ENCODE measurements at places on chromosomes 6 and 20. TPM values are rescaled to one million over a fixed set of nuclear protein-coding genes. Genes with fewer than 3 reads are reported as not detected.
A peak's percentile ranks its signal among the peaks of the same experiment; 100 is the strongest.

Gene ULBP2
- total RNA-seq = 5.4 TPM

GRCh38 chr6:140809694-140810101, 1323.0 kb upstream of the GJE1 start:
- no peaks in the 10 kb centered on the region for H3K4me1 ChIP-seq
- no peak for DNase-seq
- H3K27me3 ChIP-seq = no peaks in the 10 kb centered on the region
- no peaks in the 10 kb centered on the region for H3K36me3 ChIP-seq
- H3K4me3 ChIP-seq = no peak overlapping the region
- H3K27ac ChIP-seq = no peak overlapping the region

DNA sequence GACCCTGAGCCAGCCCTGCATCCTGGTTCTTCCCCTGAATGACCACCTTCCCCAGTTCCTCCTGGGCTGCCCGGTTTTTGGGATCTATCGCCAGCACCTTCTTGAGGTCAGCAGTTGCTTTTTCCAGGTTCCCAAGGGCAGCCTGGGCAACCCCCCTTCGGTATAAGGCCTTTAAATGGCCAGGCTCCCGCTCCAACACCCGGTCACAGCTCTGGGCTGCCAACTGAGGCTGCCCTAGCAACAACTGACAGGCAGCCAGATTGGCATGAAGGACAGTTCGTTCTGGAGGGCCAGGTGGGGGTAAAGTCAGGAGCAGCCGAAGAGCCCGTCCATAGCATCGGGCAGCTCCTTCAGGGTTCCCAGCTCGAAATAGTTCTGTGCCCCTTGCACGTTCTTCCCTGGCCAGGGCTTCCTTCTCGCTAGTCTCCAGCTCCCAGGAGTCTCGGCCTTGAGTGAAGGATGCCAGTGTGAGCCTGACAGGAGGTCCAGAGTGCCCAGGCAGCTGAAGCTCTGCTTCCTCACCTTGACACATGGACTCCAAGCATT, 778 bp upstream of the ATF6B start:
- peak overlapping the region; percentile 98 for H3K4me3 ChIP-seq
- peak overlapping the region; percentile 43 for H3K27ac ChIP-seq
- peaks cover 6% of the 10 kb centered on the region for H3K36me3 ChIP-seq
- H3K4me1 ChIP-seq = peaks cover 15% of the 10 kb centered on the region
- no peak for DNase-seq

DNA sequence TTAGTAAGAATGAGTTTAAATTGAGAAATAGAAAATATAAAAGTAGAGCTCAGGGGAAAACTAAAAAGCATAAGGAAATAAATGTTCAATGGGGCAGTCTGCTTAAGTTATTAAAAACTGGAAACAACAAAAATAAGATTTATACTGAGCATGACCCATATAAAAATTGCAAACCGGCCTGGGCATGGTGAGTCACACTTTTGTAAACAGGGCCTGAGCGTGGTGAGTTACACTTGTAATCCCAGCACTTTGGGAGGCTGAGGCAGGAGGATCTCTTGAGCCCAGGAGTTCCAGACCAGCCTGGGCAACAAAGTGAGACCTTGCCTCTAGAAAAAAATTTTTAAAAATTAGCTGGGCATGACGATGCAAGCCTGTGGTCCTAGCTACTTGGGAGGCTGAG, 74.6 kb downstream of the TMEM244 start:
- no peak overlapping the region for H3K27ac ChIP-seq
- peaks cover 1% of the 10 kb centered on the region for H3K27me3 ChIP-seq
- peaks cover 6% of the 10 kb centered on the region for H3K4me1 ChIP-seq
- H3K36me3 ChIP-seq = no peaks in the 10 kb centered on the region
- H3K4me3 ChIP-seq = no peak overlapping the region

DNA sequence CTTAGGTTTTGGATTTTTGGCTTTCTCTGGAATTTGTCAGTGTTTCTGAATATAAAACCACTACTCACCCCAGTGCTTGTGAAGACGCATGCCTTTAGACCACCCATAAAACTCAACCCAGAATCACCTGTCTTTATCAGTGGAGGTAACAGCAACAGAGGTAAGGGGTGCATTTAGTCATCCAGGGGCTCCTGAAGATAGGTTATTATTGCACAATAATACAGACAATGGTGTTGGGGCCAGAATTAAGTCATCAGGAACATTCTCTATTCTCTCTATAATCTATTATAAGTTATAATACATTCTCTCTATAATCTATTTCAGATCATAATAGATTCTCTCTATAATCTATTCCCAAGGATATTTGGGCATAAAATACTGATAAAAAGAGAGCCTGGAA, 100.2 kb upstream of the KCNQ5 start:
- H3K4me1 ChIP-seq = peaks cover 32% of the 10 kb centered on the region
- no peak for DNase-seq
- no peak overlapping the region for H3K4me3 ChIP-seq
- no peak overlapping the region for H3K27ac ChIP-seq
- H3K36me3 ChIP-seq = no peaks in the 10 kb centered on the region

DNA sequence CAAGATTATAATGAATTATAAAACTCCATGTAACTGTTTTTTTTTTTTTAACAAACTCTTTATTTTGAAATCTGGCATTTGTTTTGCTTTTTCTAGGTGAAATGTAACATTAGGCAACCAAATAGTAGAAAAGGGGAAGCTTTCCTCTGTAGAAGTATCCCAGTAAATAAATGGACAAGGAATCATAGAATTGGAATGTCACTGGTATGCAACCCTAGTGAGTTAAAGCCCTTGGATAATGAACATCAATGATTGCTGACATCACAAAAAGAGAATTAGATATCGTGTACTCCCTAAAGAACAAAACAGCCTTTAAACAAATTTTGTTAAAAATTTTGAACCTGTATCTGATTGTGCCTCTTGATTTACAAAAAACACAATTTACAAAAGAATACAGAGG, 93.9 kb upstream of the OGFRL1 start:
- no peaks in the 10 kb centered on the region for H3K4me1 ChIP-seq
- H3K4me3 ChIP-seq = no peak overlapping the region
- H3K27me3 ChIP-seq = no peaks in the 10 kb centered on the region
- H3K36me3 ChIP-seq = no peaks in the 10 kb centered on the region
- H3K27ac ChIP-seq = no peak overlapping the region

DNA sequence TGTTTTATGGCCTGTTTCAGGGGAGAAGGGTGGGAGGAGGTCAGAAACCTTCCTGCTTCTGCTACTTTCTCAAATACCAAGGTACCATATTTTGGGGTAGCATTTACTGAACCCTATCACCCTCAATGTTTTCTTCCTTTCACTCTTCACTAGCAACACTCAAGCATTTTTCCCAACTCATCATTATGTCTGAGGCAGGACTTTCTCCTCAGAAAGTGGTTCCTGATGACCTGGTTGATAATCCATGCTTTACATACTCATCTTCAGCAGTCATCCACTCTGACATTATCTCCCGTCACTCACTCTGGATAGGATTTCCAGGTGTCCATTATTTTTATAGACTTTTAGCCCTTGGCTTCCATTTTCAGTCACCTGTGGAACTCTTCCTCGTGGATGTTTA, 21.1 kb downstream of the ZNF292 start:
- H3K4me1 ChIP-seq = peaks cover 40% of the 10 kb centered on the region
- DNase-seq = no peak
- no peak overlapping the region for H3K4me3 ChIP-seq
- peaks cover 3% of the 10 kb centered on the region for H3K27me3 ChIP-seq
- H3K36me3 ChIP-seq = no peaks in the 10 kb centered on the region

- no peak for DNase-seq
- H3K4me3 ChIP-seq = no peak overlapping the region
- H3K4me1 ChIP-seq = peaks cover 4% of the 10 kb centered on the region
- H3K27me3 ChIP-seq = peaks cover 2% of the 10 kb centered on the region
- no peaks in the 10 kb centered on the region for H3K36me3 ChIP-seq
Observed at GRCh38 chr6:17596085-17596484, 4.0 kb upstream of the FAM8A1 start.

- H3K27ac ChIP-seq = no peak overlapping the region
- H3K27me3 ChIP-seq = no peaks in the 10 kb centered on the region
- H3K4me1 ChIP-seq = peaks cover 3% of the 10 kb centered on the region
- no peak overlapping the region for H3K4me3 ChIP-seq
- no peaks in the 10 kb centered on the region for H3K36me3 ChIP-seq
- DNase-seq = no peak
Observed at GRCh38 chr20:17538517-17539170, 7.5 kb upstream of the BFSP1 start.
